GOT3 (cell line): ENCODE measurements at places on chromosomes 16 and 17.

DNA sequence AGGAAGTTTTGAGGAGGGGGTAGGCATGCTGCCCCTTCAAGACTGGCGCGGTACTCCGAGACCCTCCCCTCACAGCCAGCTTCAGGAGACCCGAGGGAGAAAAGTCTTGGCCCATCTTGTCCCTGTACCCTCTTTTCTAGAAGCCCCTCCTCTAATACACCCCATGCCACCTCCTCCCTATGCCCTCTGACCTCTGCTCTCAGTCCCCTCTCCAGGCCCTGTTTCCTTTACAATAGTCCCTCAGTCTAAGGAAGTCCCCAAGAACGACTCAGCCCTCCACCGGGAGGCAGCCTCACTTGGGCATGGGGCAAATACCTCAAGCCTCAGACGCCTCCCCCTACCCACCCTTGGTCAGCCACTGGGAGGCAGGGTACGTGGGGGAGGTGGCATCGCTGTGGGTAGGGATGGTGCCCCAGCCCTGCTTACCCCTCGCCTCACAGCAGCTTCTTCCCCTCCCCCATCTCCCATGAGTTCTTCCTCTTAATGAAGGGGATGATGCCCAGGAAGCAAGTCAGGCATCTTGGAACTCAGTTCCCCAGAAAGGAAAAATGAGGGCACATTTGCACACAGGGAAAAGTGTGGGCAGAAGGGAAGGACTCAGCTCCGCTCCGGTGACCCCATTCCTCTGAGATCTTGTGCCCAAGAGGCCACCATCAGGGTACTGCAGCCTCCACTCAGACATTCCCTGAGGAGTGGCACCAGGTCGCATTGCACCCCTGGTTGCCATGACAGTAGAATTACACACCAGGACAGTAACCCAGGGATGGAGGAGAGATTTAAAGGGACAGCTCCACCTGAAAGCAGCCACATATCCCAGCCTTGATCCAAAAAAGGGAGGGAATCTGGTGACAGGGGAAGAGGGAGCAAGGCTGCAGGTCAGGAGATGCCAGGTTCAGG is 6.2 kb downstream of the MPP2 start:
- no peak for DNase-seq

GRCh38 chr16:80174416-80174815 is 366.4 kb upstream of the DYNLRB2 start:
- DNase-seq = no peak

DNA sequence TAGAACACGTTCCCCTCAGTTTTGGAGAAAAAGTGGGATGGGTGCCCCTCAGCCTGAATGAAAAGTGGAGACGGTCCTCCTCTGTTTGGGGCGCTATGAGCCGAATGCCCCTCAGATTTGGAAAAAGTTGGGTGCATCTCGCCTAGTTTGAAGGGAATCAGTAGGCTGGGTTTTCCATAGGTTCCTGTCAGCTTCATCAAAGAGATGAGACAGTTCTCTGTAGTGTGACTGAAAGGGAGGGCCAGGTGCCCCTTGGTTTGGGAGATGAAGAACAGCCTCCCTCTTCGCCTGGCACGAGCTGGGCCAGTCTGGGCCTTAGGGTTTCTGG is 742 bp upstream of the SLC9A5 start:
- DNase-seq = no peak

GRCh38 chr16:20956319-20956718 is 55.7 kb downstream of the LYRM1 start:
- no peak for DNase-seq
